ENCODE measurements at places on chromosomes 2 and 18.

- DNase-seq = peak; percentile 88
These were observed 47.7 kb upstream of the POMC start for GRCh38 chr2:25215948-25216679.

DNA sequence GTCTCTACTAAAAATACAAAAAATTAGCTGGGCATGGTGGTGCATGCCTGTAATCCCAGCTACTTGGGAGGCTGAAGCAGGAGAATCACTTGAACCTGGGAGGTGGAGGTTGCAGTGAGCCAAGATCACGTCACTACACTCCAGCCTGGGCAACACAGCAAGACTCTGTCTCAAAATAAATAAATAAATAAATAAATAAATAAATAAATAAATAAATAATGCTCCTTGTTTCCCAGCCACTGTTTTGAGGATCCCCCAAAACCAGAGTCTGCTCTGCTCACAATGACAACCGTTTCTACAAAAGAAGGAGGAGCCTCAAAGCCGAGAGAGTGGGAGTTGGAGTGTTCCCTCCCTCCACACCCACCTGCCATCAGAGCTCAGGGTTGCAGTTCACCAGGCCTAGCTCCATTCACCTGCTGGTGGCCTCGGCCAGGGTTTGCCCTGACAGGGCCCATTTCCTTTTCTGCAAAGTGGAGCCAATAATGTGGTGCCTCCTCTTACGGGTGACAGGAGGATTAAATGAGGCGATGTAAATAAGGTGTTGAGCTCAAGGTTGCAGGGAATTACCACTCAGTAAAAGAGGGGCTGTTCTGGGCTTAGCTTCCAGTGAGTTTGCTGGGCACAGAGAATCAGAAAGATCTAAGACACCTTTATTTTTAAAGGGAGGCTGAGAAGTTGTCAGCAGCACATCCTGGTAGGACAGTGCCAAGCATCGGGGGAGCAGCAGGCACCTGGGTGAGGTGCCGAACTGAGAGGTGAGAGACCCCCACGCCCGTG, 25.5 kb downstream of the CRACDL start:
- DNase-seq = no peak

DNA sequence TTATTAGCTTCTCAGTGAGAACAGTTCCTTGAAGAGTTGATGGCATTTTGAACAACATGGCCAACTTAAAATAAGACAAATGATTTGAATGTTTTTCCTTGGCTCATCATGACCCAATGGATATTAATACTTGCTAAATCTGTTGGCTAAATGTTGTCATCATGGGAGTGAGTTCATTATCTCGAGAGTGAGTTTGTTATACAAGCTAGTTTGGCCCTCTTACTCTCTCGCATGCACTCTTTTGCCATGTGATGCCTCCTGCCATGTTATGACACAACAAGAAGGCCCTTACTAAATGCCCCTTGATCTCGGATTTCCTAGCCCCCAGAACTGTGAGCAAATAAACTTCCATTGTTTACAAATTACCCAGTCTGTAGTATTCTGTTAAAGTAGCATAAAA, 22.9 kb upstream of the SANBR start:
- DNase-seq = no peak

- no peak for DNase-seq
These were observed 54.5 kb upstream of the ROCK2 start for GRCh38 chr2:11398750-11399437.

DNA sequence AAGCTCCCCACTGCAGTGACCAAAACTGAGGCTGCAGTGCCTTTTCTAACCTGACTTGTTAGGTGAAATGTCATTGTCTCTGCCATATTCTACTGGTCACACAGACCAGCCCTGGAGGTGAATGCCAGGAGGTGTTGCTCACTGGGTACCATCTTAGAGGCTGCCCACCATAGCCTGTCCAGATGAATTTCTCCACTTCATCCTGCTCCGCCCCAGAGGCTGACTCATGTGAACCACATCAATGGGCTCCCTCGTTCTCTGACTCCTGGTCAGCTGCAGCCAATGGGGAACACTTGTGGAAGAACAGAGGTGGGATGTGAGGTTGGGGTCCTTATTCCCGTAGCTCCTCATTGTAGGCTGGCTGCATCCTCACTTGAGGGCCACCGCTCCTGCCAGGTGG, 3.4 kb upstream of the NARS1 start:
- no peak for DNase-seq

- no peak for DNase-seq
These were observed 171.0 kb upstream of the ZFP36L2 start for GRCh38 chr2:43397411-43397810.

DNA sequence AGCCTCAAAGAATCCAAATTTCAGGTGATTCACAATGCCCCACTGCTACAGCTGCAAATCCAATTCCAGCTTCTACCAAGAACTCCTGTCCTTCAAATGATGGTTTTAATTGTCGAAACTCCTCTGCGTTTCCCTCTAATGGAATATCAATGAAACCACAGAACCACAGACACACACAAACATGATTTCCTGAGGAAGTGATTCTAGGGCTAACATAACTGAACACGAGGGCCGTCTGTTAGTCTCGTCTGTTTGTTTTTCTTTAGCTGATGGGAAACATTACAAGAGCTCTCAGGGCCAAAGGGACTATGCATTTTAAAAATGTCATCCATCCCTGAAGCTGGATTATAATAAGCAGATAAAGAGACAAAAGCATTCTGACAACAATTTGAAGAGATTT, 59.4 kb downstream of the RNF152 start:
- DNase-seq = no peak

GRCh38 chr2:137367361-137367760, 596.9 kb upstream of the HNMT start:
- no peak for DNase-seq

GRCh38 chr2:234001380-234002160, 48.9 kb upstream of the SPP2 start:
- DNase-seq = no peak

- DNase-seq = no peak
These were observed 29.2 kb downstream of the MCFD2 start for GRCh38 chr2:46886268-46887027.

- DNase-seq = no peak
These were observed 52.4 kb downstream of the BCL2 start for GRCh38 chr18:63266888-63267790.

- DNase-seq = no peak
These were observed 57.1 kb downstream of the MAP4K4 start for GRCh38 chr2:101754618-101755017.

- no peak for DNase-seq
These were observed 101.3 kb downstream of the LOXHD1 start for GRCh38 chr18:46555724-46556123.

- no peak for DNase-seq
These were observed 34.5 kb downstream of the SFT2D3 start for GRCh38 chr2:127735537-127736399.

DNA sequence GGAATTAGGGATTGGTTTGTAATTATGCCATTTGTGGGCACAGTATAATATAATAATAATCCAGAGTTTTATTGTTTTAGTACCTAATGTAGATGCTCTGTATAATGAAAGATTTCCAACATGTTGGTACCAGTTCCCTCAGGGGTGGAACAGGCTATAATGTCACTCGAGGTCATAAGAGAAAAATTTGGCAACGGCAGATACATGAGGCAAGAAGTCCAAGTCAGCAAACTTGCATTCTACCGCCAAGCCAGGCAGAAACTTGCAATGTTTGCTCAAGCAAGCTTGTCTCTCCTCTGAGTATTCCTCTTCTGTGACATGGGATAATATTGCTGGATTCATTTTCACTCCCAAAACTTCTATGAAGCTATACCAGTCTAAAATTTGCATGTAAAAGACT, 520.0 kb upstream of the SALL3 start:
- DNase-seq = no peak

GRCh38 chr18:21571772-21572171, 28.7 kb downstream of the ESCO1 start:
- peak; percentile 27 for DNase-seq

GRCh38 chr2:219636144-219636915, 8.9 kb downstream of the SLC4A3 start:
- no peak for DNase-seq

DNA sequence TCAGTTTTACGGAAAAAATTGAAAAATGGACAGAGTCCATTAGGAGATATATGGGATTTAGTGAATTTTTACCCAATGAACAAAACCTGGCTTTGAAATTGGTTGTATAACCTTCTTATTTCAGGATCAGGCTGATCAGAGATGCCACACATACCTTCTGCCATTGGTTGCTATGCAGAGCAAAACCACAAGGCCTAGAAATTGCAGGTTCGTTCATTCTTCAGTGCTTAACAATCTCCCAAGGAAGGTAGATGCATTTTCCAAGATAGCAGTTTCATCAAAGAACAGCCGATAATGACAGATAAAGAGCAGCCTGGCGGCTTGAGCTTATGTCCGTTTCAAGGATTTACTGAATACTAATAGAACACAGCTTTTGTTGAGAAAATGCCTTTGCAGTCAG, 868.8 kb downstream of the EPHA4 start:
- no peak for DNase-seq

DNA sequence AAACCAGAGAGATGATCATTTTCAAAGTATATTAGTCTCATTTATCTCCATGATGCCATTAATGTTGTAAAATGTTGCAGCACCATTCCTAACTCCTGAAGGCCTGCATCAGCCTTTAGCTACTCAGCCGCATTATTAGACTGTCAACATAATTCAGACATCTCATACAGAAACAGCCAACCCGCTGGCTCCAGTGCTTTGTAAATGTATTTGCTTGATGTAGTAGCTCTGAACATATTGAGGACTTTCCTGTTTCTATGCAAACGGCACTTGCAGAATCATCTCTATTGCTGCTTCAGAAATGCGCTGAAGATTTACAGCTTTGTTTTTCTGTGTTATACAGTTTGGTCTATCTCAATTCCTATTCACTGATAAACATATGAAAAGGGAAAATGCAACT, 372.2 kb downstream of the DSEL start:
- no peak for DNase-seq

DNA sequence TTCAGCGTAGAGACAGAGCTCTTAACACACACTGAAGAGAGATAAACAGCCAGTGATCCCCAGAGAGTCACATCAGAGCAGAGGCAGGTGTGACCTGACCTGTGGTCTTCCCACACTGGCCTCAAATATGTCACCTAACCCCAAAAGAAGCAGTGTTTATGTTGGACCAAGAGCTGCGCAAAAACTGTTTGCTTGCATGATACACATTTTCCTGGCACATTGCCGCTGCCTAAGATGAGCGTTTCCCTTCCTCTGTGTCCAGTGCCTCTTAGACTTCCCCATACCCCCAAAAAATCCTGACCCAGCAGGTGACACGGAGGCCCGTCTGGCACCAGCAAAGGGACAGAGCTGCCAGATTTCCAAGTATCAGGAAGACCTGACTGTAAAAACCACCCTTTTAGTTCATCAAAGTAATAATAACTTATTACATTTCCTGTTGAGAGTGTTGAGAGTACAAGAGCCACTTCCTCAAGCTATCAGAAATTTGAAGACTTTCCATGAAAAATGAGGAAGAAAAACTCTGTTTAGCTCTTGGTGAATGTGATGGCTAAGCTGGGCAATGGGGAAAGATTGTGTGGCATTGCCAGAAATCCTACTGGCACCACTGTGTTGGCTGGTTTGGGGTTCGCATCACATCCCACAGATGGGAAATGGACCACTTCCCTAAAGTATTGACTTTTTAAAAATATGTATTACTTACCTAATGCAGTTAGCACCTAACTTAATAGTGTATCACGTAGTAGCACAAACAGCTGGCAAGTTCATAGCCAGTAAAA, 6.7 kb downstream of the TNFRSF11A start:
- DNase-seq = peak; percentile 33

- no peak for DNase-seq
These were observed 401.6 kb upstream of the NRP2 start for GRCh38 chr2:205280596-205281236.

DNA sequence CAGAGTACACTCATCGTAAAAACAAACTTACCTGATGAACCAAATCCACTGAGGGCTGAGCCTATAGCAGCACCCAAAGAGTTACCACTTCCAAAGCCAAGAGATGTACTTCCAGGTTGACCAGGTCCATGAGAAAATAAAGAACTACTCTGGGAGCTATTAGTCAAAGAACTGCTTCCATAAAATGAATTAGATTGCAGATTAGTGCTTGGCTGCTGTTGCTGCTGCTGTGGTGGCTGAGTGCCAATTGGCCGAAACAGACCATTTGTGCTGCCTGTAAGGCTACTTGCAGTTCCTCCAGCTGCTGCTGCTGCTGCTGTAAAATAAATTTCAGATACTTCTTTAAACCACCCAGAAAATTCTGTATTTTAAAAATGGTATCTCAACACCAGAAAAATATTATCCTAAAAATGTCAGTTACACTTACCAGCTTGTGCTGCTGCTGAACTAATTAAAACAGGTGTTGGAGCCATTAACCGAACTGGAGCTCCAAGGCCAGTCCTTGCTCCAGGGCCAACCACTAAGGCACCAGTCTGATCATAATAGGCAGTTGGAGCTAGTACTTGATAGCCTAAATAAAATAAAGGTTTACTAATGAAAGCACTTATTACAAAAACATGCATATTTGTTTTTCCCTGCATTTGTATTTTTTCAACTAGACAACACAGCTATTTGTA, 58.1 kb upstream of the SDC1 start:
- peak; percentile 71 for DNase-seq

DNA sequence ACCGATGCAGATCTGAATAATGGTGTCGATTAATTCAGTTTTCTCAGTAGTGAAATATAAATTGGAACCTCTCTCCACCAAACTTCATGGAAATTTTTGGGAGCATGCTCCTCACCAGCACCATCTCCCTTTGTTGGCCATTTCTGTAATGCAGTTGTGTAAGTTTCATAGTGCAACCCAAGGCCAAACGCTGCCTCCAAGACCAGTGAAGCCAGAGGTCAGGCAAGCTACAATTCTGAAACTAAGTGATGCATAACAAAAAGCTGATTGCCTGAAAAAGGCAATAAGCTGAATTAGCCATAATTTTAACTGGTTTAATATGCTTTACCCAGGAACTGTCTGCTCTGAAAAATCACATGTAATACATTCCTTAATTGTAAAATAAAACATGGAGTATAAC, 138.3 kb upstream of the TACR1 start:
- no peak for DNase-seq
